ENCODE measurements at places on chromosomes 16 and 17. TPM values are rescaled to one million over a fixed set of nuclear protein-coding genes. Genes with fewer than 3 reads are reported as not detected.

- H3K27ac ChIP-seq = peak overlapping the region; percentile 94
- DNase-seq = no peak
- peaks cover 18% of the 10 kb centered on the region for H3K4me1 ChIP-seq
- H3K27me3 ChIP-seq = peaks cover 2% of the 10 kb centered on the region
Measured at GRCh38 chr17:68248199-68248825, 469 bp downstream of the AMZ2 start.

DNA sequence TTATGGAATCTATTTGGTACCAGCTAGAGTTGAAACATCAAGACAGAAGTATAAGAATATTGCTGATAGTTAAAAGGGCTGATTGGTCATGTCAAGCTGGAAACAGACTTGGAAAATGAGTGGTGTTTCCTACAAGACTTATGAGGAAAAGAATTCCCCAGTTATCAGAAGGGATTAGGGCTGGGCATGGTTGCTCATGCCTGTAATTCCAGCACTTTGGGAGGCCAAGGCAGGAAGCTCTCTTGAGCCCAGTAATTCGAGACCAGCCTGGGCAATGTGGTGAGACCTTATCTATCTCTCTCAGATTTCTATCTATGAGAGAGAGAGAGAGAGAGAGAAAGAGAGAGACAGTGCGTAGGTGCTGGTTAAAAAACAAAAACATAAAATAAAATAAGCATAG is 139.5 kb upstream of the PMFBP1 start:
- no peaks in the 10 kb centered on the region for H3K27me3 ChIP-seq
- no peak overlapping the region for H3K4me3 ChIP-seq
- peaks cover 9% of the 10 kb centered on the region for H3K4me1 ChIP-seq
- DNase-seq = no peak

DNA sequence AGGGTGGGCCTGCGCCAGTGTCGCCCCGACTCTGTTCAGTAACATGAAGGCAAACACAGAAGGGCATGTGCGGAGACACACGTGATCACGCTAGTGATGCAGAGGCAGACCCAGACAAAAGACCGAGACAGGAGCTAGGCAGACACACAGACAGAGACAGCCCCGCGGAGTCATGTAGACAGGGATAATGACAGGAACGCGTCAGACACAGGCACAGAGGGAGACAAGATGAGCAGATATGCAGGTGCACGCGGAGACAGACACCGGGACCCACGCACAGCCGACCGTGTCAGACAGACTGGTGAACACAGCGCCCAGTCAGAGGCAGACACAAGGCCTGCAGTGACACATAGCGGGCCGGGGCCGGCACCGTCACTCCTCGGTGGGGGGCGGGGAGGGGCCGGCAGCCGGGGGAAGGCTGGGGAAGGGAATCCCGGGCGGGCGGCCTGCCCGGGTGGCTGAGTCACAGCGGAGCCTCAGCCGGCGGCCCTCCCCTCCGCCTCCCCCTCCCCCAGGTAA is 7.4 kb downstream of the KDM6B start:
- no peak for DNase-seq
- H3K4me3 ChIP-seq = peak overlapping the region; percentile 97
- H3K27ac ChIP-seq = peak overlapping the region; percentile 96
- H3K36me3 ChIP-seq = peaks cover 3% of the 10 kb centered on the region
- H3K4me1 ChIP-seq = peaks cover 70% of the 10 kb centered on the region
- peaks cover 15% of the 10 kb centered on the region for H3K27me3 ChIP-seq

DNA sequence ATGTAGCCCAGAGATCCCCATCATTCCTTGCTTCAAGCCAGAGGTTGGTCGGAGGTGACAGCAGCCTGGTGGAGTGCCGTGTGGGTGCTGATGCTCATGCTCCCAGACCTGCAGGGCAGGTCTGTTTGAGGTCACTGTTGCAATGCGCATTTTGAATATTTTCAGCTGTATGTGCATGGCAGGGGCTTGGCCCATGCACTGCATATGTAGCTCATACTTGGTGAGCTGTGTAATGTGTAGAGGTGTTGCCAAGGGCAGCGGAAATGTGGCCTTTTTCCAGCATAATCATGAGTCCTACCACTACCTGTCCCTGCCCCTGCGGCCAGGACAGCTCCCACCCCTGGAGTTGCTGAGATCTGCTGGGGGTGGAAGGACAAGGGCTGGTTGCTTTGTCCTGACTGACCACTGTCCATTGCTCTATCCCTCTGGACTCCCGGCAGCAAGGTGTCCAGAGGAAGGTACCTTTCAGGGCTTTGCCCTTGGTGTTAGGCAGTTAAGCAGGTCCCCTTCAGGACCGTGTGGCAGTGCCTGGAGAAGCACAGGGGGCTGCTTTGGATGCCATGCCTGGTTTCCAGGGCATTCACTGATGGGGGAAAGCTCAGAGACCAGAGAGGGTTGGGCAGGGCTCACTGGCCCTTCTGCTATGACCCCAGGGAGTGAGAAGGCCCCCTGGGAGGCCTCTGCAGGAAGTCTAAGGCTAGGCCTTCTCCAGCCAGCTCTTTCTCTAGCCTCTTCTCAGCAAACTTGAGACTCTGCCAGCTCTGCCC is 215.2 kb downstream of the NTN1 start:
- peak overlapping the region; percentile 31 for H3K4me3 ChIP-seq
- peaks cover 40% of the 10 kb centered on the region for H3K4me1 ChIP-seq
- no peak for DNase-seq
- peaks cover 27% of the 10 kb centered on the region for H3K27me3 ChIP-seq
- no peaks in the 10 kb centered on the region for H3K36me3 ChIP-seq

DNA sequence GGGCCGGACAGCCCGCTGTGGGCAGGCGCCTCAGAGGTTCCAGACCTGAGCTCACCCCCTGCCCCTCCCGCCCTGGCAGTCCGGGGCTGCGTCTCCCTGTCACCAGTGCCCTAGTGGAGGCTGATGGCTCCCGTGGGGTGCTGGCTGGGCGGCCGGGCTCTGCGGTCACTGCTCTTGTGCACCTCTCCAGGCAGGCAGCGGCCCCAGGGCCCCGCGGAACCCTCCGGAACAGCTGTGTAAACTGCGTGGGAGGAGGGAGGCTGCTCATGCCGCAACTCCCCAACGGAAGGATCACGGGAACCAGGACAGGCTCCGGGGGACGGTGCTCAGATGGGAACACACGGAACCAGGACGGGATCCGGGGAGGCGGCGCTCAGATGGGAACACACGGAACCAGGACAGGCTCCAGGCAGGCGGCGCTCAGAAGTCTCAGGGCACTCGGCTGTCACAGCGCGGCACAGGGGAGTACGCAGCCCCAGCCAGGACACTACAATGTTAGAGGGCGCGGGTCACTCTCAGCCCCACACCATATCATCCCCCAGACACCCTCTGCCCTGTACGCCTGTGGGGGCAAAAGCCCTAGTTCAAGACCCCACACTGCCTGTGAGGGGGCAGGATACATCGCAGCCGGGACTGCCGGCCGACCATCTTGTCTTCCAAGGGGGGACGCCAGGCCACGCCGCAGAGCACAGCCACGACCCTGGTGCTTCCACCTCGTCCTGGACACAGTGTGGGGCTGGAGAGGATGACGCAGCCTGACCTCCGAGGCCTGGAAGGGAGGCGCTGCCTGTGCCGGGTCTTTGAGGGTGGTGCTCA is 74.0 kb upstream of the GNG13 start:
- H3K27me3 ChIP-seq = no peaks in the 10 kb centered on the region
- DNase-seq = no peak
- H3K36me3 ChIP-seq = peaks cover 2% of the 10 kb centered on the region
- peaks cover 9% of the 10 kb centered on the region for H3K4me1 ChIP-seq

GRCh38 chr17:71237903-71238538 is 882.8 kb upstream of the SOX9 start:
- DNase-seq = no peak
- no peaks in the 10 kb centered on the region for H3K27me3 ChIP-seq
- no peak overlapping the region for H3K27ac ChIP-seq
- H3K36me3 ChIP-seq = no peaks in the 10 kb centered on the region
- no peaks in the 10 kb centered on the region for H3K4me1 ChIP-seq

CLEC3A gene
- not detected for total RNA-seq
